ENCODE measurements at places on chromosomes 13 and 19. TPM values are rescaled to one million over a fixed set of nuclear protein-coding genes. Genes with fewer than 3 reads are reported as not detected.

The APLP1 gene
- 30.3 TPM for polyA plus RNA-seq

- no peak for DNase-seq
Measured at GRCh38 chr13:39942552-39943273, 287.3 kb downstream of the COG6 start.

DNA sequence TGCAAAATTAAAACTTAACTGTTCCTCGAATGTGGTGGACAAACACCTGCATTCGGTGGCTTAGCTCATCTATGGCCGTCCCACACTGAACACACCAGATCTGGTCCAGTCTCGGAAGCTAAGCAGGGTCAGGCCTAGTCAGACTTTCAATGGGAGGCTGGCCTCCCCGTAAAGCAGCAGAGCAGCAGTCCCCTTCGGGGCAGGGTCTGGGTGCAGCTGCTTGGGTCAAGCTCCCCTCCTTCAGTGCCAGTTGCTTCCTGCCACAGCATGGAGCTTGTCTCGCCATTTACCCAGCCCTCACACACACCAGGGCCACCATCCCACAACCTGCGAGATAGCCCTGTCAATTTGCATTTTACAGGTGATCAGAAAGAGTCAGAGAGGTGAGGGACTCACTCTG lies 93.2 kb downstream of the TUBA3C start:
- DNase-seq, result no peak

The YJEFN3 gene
- polyA plus RNA-seq, result 13.0 TPM

The CYP4F2 gene
- polyA plus RNA-seq, result 0.32 TPM

DNA sequence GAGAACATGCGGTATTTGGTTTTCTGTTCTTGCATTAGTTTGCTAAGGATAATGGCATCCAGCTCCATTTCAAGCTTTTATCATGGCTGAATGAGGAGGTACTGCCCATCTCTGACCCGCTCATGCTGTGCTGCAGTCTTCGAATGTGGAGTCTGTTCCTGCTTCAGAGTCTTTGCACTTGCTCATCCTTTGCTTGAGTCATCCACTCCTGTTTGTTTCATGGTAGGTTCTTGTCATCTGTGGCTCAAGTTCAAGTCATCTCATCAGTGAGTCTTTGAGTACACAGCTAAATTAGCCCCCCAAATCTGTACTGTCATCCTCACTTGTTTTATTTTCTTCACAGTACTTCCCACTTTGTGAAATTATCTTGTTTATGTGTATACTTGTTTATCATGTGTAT lies 5.4 kb downstream of the UCHL3 start:
- no peak for DNase-seq

DNA sequence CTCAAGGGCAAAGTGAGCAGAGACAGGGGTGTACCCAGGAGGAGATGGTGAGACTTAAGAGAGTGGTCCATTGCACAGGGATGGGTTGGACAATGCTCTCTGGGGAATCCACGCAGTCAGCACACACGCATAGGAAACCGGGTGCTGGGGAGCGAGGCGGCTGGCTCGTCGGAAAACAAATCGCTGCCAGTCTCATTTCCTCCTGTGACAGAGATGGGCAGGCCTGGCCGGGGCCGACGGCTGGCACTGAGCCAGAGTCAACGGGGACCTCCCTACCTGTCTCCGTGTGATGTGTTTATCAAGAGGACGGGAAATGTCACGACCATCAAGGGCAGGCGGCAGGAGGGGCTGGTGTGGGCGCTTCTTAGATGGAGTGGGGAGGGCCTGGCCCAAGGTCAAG lies 27.3 kb downstream of the PTPRS start:
- no peak for DNase-seq

The ERICH6B gene
- polyA plus RNA-seq, result 3.0 TPM

- DNase-seq, result no peak
Measured at GRCh38 chr13:43725460-43725859, 61.3 kb downstream of the ENOX1 start.

GRCh38 chr19:34096020-34096915 lies 76.0 kb upstream of the LSM14A start:
- DNase-seq, result peak; percentile 46

- DNase-seq, result no peak
Measured at GRCh38 chr19:38350883-38351282, 15.3 kb downstream of the CATSPERG start.

GRCh38 chr13:23549724-23550123 lies 20.5 kb upstream of the TNFRSF19 start:
- no peak for DNase-seq

DNA sequence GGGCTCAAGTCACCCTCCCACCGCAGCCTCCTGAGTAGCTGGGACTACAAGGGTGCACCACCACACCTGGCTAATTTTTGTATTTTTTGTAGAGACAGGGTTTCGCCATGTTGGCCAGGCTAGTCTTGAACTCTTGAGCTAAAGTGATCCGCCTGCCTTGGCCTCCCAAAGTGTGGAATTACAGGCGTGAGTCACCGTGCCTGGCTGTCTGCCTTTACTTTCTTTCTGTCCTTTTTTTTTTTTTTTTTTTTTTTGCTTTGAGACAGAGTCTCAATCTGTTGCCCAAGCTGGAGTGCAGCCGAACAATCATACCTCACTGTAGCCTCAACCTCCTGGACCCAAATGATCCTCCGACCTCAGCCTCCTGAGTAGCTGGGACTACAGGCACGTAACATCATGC lies 25.0 kb upstream of the OR1M1 start:
- DNase-seq, result no peak

The IGLON5 gene
- 4.2 TPM for polyA plus RNA-seq

The BLVRB gene
- polyA plus RNA-seq, result 81.1 TPM

The CGB1 gene
- polyA plus RNA-seq, result not detected

The DPF1 gene
- polyA plus RNA-seq, result 1.7 TPM

GRCh38 chr19:48443256-48443655 lies 2.5 kb upstream of the GRWD1 start:
- no peak for DNase-seq

- no peak for DNase-seq
Measured at GRCh38 chr13:98819382-98820010, 67.0 kb upstream of the SLC15A1 start.

DNA sequence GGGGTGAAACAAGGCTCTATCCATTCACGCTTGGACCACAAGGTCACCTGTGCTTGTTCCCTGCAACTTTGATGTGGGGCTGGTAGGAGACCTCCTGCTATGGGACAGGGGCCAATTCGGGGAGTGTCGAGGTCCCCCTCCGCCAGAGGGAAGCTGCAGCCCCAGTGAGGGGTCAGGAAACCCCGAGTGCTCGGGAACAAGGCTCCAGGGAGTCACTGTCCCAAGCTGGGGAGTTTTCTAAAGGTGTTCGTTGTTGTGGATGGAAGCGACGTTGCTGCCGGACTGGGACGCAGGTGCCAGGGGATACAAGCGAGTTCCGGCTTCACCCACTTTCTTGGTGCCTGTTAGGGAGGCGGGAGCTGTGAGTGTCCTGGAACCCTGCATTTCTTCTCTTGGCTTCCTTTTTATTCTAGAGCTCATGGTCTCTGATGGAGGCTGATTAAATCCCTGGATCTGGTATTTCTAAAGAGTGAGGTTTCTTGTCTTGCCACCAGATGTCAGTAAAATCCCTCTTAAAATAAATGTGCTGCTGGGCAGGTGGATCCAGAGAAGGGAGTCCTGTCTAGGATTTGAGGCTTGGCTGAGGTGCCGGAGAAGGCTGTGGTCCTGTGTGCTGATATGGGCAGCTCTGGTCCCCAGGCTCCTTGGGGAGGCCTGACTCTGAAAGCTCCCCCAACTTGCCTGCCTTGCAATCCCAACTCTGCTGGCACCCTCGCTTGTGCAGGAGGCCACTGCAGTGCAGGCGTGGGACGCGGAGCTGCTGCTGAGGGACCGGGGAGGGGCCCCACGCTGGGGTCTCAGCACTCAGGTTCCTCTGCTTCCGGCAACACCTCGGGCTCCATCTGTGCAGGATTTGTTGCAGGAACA lies 153.9 kb downstream of the TEX29 start:
- peak; percentile 25 for DNase-seq

The BICRA gene
- 11.0 TPM for polyA plus RNA-seq

DNA sequence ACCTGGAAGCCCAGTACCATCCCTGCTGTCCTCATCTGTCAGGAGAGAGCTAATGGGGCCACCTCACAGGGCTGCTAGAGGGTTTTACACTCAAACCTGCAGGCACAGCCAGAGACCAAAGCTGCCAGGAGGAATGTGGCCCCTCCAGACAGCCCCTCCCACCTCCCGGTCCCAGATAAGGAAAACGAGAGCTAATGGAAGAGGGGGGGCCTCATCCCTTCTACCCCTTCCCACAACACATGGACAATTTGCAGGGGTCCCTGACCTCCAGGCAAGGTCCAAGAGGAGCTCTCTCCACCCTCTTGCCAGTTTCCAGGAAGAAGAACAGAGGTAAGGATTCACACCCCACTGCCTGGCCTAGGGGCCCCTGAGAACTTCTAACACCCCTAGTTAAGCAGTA lies 1.6 kb upstream of the PEPD start:
- DNase-seq, result no peak

The SIGLEC5 gene
- 0.62 TPM for polyA plus RNA-seq

DNA sequence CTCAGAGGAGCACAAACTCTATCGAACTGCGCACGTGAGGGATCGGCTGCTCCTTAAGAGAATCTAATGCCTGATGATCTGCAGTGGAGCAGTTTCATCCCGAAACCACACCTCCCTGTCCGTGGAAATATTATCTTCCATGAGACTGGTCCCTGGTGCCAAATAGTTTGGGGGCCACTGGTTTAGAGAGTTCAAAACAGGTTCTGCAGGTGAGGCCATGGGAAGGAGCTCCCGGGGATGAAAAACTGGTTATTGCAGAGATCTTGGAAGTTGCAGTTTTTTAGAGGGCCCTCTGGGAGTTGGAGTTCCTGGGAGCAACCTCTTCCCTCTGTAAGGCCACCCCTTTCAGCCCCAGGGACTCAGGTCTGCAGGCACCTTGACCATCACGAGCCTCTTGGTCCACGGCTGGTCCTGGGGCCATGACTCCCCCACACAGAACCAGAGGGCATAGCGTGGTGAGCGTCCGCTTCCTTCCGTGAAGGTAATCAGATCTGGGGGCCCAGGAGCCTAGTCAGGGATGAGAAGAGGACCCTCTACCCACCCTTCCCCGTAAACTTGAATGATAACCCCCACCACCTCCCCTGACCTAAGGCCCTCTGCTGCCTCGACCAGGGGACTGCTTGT lies 5.2 kb downstream of the IRF3 start:
- no peak for DNase-seq

The IZUMO4 gene
- 11.0 TPM for polyA plus RNA-seq

DNA sequence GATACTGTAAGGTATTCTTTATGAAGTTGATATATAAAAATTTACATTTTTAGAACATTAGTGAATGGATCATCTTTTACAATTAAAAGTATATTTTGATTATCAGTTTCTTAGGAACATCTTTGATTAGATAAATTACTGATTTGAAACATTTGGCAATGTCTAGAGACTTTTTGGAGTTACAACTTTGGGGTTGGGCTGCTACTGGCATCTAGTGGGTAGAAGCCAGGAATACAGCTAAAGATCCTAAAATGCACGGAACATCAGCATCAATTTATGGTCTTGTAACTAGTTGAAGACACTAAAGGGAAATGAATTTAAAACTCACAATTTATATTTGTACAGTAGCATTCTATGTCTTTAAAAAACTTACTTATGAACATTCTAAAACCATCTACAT lies 19.9 kb downstream of the POMP start:
- no peak for DNase-seq

GRCh38 chr13:97568850-97569249 lies 134.9 kb downstream of the RAP2A start:
- no peak for DNase-seq

GRCh38 chr19:40155749-40156265 lies 35.4 kb upstream of the MAP3K10 start:
- no peak for DNase-seq

The OLFM4 gene
- 0.18 TPM for polyA plus RNA-seq
